ENCODE measurements at places on chromosomes 16 and 17.

- DNase-seq: no peak
Observed at GRCh38 chr16:86718118-86718517, 139.8 kb downstream of the FOXL1 start.

DNA sequence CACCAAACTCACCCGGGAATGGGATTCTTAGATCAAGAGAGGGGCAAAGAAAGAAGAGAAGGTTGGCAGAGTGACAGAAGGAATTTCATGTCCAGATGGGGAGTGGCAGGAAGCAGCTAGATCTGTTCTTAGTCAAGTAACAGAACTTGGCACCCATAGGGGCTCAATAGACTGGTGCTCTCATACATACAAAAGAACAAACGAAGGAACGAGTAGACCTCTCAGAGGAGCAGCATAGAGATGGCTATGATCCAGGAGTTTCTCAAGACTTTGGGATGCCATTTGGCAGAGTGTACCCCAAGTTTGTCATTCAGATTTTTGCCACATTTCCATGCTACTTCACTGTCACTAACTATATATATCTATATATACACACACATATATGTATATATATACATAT lies 47.9 kb downstream of the GINS3 start:
- DNase-seq: no peak

DNA sequence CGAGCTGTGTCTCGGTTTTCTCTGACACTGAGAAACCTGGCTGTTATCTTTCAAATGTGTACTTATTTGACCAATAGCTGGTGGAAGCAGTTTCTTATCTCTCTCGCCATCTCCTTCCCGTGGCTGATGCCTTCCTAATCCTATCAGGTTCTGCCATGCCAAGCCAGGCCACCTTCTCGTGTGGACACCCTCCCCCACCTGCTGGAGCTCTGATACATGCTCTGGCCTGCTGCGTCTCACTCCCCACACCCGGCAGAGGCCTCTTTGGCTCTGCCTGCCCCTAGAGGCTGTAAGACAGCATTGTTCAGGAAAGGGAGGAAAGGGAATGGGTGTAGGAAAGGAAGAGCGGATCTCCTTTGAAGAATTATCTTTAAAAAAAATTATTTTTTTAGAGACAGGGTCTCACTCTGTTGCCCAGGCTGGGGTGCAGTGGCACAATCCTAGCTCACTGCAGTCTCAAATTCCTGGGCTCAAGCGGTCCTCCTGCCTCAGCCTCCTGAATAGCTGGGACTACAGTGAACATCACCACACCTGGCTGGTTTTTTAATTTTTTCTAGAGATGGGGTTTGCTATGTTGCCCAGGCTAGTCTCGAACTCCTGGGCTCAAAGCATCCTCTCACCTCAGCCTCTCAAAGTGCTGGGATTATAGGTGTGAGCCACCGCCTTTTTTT lies 7.5 kb upstream of the ARMC5 start:
- DNase-seq: peak; percentile 26

- DNase-seq: no peak
Observed at GRCh38 chr17:1158879-1159278, 20.9 kb downstream of the ABR start.

GRCh38 chr17:32835291-32835761 lies 41.6 kb downstream of the MYO1D start:
- no peak for DNase-seq

GRCh38 chr16:83661656-83662055 lies 146.1 kb upstream of the HSBP1 start:
- no peak for DNase-seq

DNA sequence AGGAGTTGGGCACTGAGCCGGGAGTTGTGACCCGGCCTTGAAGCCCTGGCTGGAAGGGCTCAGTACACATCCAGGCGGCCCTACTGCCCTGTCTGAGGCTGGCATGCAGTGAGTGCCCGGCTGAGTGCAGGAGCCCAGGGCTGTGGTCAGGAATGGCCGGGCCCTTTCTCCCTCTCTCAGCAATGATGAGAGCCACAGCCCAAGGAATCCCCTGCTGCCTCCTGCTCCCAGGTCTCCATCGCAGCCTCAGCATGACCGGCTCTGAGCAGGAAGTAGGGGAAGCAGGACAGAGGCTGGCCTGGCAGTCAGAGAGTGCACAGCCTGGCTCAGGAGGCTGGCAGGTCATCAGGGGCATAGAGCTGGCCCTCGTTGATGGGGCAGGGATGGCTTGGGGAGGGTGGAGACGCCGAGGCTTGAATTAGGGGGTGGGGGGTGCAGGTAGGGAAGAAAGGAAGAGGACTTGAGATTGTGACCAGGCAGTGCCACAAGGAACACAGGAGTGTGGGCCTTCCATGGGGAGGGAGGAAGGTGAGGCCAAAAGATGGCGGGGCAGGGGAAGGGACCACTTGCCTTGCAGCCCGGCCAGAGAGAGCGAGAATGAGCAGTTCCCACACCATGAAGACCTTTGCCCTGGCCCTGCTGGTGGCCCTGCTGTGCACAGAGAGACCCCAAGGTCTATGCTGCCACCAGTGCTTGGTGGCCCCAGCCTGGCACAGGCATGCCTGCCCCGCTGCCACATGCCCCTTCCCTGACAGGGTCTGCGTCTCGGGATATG lies 32.1 kb upstream of the KRT17 start:
- no peak for DNase-seq

DNA sequence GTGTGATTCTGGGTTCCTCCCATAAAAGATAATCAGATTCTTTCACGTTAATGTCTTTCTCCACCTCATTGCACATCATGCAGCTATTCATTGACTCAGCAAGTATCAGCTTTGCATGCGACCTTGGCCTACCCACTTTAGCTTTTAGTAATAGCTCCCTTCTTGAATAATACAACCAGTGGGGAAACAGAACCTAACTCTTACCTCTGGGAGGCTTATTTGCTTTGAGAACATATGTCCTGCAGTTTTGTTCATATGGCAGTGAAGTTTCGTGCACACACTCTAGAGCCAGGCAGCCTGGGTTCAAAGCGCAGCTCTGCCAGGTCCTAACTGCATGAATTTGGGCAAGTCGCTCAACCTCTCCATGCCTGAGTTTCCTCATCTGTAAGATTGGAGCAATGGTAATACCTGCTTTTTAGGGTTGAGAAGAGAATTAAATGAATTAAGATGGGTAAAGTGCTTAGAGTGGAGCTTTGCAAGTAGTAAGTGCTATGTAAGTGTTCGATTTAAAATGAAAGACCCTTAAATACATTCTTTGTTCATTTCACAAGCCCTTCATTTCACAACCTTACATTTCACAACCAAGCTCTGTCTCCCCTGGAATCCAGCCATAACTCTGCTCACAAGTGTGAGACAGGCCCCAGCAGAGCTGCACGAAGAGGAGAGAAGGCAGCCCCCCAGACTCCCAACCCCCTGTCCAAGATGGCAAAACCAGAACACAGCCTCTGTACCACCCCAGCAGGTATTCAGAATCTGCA lies 29.3 kb downstream of the MAPT start:
- DNase-seq: no peak

DNA sequence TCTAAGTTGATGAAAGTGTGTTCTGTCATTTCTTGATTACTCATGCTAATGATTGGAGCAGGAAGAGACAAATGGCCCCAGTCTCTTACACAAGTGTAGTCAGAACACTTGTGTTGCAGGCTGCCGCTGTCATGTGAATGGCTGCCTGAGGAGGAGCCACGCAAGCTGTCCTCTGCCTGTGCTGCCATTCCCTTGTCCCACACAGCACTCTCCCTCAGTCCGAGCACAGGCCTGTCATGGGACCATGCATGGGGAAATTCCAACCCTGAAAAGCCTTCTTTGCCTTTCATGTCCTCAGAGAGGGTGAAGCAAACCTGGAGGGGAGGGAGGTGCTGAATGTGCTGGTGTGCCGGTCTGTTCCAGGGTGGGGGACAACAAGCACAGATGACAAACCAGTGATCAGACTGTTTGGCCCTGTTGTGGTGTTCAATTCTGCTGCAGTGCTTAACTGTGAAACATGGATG lies 109.4 kb downstream of the MRTFB start:
- no peak for DNase-seq

GRCh38 chr17:16314859-16315258 lies 38.4 kb downstream of the CENPV start:
- DNase-seq: no peak

DNA sequence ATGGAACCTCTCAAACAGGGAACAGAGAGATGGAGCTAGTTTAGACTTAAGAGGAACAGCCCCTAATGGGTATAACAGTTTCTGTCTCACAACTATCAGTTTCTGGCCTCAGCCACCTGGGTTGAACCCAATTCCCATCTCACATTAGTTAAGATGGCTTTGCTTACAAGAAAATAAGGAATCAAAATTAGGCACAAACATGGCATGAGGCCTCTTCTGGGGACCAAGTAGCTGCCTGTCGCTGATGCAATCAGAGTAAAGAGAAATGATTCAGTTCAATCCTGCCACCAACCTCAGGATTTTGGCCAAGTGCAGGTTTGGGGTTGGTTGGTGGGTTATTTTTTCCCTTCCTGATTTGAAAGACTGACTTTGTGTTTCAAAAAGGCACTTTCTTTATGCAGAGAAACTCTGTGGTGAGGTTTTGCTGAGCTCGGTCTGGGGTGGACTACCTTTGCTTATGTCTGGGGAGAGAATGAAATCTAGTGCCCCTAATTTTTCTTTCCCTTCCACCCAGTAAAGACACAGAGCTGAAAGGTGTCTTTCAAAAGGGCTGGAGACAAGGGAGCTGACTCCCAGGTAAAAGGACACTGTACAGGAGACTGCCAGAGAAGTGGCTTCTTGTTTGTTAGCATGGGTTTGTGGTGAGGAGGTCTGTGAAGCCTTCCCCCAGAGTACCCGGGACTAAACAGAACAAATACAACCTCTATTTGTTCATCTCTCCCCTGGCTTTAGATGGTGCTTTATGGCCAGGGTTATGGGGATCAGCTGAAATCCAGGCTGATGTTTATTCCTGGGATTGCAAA lies 44.8 kb upstream of the NFAT5 start:
- DNase-seq: peak; percentile 56

DNA sequence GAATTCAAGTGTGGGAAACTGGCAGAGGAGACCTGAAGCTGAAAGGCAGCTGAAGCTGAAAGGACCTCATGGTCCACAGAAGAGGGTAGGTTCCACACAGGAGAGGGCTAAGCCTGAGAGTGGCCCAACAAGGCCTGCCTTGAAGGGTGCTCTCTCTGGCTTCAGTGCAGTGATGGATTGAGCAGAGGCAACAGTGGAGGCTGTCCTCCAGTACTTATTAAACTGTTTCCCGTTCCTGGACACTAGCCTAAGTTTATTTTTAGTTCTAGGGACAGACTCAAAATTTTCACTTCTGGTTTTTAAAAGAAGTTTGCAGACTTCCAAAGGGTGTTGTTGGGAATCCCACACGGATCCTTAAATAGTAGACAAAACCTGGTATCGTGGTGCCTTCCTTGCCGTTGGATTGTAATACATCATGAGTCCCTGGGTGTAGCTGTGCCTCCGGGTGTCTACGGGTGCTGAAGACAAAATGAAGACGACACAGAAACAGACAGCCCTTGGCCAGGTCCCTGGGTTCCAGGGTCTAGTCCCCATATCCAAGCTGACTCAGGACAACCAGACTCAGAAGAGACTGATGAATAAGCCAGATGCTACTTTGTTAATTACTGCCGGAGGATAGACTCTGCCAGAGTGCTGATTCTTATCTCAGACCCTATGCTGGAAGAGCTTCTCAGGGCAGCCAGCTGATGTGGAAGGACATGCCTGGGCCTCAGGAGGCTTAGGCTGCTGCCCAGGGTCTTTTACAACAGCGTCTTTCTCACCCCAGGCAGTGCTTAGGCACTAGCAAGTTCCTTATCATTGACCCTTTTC lies 7.1 kb upstream of the CMTM4 start:
- DNase-seq: no peak

DNA sequence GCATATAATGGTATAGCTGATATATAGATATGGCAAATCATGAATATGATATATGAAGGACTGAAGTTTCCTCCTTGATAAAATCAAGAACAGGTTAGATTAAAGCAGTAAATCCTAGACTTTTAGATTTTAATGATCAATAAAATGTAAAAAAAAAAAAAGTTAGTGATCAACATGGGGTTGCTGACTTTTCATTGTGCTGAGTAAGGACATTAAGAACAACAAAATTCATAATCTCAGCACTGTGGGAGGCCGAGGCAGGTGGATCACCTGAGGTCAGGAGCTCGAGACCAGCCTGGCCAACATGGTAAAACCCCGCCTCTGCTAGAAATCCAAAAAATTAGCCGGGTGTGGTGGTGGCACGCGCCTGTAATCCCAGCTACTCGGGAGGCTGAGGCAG lies 10.4 kb upstream of the CHD3 start:
- DNase-seq: no peak

DNA sequence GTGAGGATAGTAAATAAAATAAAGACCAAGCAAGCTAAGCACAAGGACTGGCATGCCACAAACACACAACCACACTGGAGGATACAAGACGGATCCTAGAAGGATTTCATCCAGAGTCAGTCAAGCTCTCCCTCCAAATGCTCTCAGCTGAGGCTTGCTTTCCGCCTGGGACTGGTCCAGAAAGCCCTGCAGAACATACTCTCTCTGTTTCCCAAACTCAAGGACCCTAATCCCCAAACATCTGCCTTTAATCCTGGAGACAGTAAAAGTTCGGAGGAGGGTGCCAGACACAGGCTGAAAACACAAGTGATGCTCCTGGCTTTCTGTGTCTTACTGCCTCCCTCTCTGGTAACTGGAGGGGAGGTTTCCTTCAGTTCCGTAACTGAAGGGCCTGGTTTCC lies 5.3 kb upstream of the HSD11B2 start:
- no peak for DNase-seq

GRCh38 chr16:84054916-84055315 lies 12.3 kb upstream of the SLC38A8 start:
- no peak for DNase-seq
